Activated CD8-positive, alpha-beta memory T cell treated with anti-CD3 and anti-CD28 coated beads, Interleukin-2, amount 10 ng/mL, durations not matched to agents 7 days and 5 days (primary cell): ENCODE measurements at places on chromosomes 7 and 10. TPM values are rescaled to one million over a fixed set of nuclear protein-coding genes. Genes with fewer than 3 reads are reported as not detected.

DNA sequence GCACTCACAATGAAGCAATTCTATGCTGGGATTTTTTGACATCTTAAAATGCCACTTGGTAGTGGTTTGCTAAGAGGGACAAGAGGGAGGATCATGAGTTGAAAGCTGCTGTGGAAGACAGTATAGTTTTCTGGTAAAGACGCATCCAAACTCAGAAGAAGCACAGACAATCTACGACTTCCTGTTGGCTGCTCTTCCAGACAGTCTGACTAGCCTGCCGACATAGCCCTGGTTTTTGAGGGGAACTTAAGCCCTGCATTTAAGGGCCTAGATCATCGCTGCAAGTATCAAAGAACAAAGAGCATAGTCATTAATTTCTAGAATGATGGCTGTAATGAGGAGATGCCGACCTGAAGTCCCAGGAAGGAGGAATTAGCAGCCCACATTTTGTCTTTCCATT lies 99.9 kb upstream of the IKZF1 start:
- H3K4me3 ChIP-seq: no peak overlapping the region
- no peaks in the 10 kb centered on the region for H3K27me3 ChIP-seq
- H3K4me1 ChIP-seq: peaks cover 73% of the 10 kb centered on the region

GRCh38 chr10:80126876-80127275 lies 5.7 kb upstream of the PLAC9 start:
- DNase-seq: no peak

GRCh38 chr10:51014680-51015389 lies 59.5 kb upstream of the PRKG1 start:
- H3K36me3 ChIP-seq: no peaks in the 10 kb centered on the region
- no peaks in the 10 kb centered on the region for H3K4me1 ChIP-seq
- no peak overlapping the region for H3K27ac ChIP-seq
- peaks cover 5% of the 10 kb centered on the region for H3K27me3 ChIP-seq
- no peak for DNase-seq
- no peak overlapping the region for H3K4me3 ChIP-seq

- DNase-seq: no peak
- H3K27me3 ChIP-seq: no peaks in the 10 kb centered on the region
- peaks cover 3% of the 10 kb centered on the region for H3K4me1 ChIP-seq
Measured at GRCh38 chr10:33559105-33559504, 224.6 kb upstream of the NRP1 start.

GRCh38 chr10:132332433-132332754 lies 401 bp downstream of the LRRC27 start:
- peak overlapping the region; percentile 62 for H3K27ac ChIP-seq
- peaks cover 3% of the 10 kb centered on the region for H3K27me3 ChIP-seq
- peaks cover 49% of the 10 kb centered on the region for H3K4me1 ChIP-seq
- peaks cover 29% of the 10 kb centered on the region for H3K36me3 ChIP-seq
- H3K4me3 ChIP-seq: peak overlapping the region; percentile 84

DNA sequence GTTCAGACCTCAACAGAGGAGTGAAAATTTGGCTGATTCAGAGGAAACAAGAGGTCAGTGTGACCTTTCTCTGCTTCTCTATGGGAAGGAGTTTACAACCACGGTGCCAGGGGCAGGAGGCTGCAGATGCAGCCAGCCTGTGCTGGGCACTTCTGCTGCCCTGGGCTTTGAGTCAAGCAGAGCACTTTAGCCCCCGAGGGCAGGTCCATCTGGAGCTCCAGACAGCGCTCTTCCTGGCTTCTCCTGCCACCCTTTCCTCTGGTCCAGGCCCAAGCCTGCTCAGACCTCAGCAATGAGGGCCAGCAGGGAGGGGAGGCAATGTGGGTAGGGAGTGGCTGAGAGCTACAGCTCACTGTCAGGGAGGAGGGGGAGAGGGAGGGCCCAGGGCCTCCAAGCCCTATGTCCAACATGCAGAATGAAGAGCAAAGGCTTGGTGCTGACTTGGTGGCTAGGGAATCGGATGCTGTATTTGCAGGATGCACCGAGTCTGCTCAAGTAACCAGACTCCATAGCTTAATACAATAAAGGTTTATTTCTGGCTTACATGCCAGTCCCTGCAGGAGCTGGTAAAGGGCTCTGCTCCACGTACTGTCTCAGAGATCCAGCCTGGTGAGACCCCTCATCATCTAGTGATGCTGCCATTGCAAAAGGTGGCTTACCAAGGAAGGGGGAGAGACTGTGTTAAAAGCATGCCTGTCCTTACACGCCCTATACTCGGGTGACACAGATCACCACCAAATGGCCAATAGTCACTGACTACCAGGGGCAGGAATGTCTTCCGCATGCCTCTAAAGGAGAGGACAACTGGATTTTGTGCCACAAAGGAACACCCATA lies 481.6 kb downstream of the RPS24 start:
- H3K4me1 ChIP-seq: no peaks in the 10 kb centered on the region
- H3K27me3 ChIP-seq: peaks cover 7% of the 10 kb centered on the region
- no peaks in the 10 kb centered on the region for H3K36me3 ChIP-seq

GRCh38 chr10:48517482-48517881 lies 87.4 kb downstream of the ARHGAP22 start:
- peaks cover 49% of the 10 kb centered on the region for H3K27me3 ChIP-seq
- H3K36me3 ChIP-seq: no peaks in the 10 kb centered on the region
- no peak for DNase-seq
- H3K4me3 ChIP-seq: no peak overlapping the region
- H3K27ac ChIP-seq: no peak overlapping the region
- peaks cover 23% of the 10 kb centered on the region for H3K4me1 ChIP-seq

- peaks cover 6% of the 10 kb centered on the region for H3K4me1 ChIP-seq
- H3K4me3 ChIP-seq: no peak overlapping the region
- H3K27ac ChIP-seq: no peak overlapping the region
- no peak for DNase-seq
- peaks cover 1% of the 10 kb centered on the region for H3K36me3 ChIP-seq
Measured at GRCh38 chr7:30363778-30364563, 79.6 kb downstream of the ZNRF2 start.

Gene C7orf33
- not detected for total RNA-seq

Gene IFIT1B
- total RNA-seq: 0.29 TPM

Gene TWNK
- 11.2 TPM for total RNA-seq

Gene KAZALD1
- 0.30 TPM for total RNA-seq

Gene ZNF92
- 17.0 TPM for total RNA-seq

Gene CALD1
- 0.47 TPM for total RNA-seq
